NCI-H1048 (cell line): ENCODE measurements at places on chromosomes 4 and X.

DNA sequence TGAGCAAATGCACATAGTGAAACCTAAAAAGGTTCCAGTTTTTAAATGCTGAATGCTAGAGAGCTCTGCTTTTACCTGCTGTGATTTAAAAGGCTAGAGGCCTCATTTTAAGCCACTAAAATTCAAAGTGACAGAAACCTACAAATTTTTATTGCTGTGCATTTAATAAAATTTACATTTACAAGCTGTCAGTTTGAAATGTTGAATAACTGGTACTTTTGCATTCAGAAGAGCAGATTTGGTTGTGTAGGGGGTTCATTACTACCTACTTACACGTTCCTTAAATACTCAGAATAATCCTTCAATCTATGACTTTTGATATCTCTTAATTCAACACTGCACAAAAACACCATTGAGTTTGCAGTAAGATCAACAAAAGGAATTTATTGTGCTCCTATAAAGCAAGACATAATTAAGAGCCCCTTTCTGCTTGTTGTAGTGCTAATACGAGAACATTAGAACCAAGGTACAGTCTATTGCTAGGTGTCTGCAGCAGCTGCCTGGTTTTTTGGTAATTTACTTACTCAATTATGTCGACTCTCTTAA, 27.9 kb downstream of the NKX3-2 start:
- no peak for DNase-seq

GRCh38 chrX:85620466-85620865, 241.0 kb upstream of the POF1B start:
- no peak for DNase-seq

- no peak for DNase-seq
These were observed 32.2 kb upstream of the STX18 start for GRCh38 chr4:4574052-4574451.

DNA sequence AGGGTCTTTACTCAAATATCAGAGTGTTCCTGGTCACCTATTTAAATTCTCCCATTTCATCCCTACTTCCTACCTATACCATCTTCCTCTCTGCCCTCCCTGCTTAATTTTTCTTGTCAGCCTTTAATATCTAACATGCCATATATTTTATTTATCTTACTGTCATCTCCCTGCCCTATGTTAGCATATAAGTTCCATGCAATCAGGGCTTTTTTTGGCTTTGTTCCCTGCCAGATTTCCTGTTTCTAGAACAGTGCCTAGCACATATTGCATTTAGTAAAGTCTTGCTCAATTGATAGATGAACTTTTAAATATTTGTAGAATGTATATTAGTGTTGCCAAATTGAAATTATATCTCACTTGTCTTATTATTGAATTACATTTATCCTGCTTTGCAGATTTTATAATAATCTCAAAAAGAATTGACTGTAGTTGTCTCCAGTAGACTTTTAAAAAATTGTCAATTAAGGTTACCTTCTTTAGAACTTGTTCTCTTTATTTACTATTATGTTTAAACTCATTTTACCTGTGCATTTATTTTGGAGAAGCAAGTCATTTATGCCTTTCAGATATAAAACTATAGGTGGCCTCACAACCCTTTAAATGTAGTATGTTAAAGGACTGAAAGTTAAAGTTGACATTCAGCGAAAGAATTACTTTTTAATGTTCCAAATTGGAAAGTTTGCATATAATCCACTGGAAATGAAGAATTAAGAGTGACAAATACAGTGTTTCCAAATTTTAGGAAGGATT, 108.2 kb upstream of the BMPR1B start:
- no peak for DNase-seq

DNA sequence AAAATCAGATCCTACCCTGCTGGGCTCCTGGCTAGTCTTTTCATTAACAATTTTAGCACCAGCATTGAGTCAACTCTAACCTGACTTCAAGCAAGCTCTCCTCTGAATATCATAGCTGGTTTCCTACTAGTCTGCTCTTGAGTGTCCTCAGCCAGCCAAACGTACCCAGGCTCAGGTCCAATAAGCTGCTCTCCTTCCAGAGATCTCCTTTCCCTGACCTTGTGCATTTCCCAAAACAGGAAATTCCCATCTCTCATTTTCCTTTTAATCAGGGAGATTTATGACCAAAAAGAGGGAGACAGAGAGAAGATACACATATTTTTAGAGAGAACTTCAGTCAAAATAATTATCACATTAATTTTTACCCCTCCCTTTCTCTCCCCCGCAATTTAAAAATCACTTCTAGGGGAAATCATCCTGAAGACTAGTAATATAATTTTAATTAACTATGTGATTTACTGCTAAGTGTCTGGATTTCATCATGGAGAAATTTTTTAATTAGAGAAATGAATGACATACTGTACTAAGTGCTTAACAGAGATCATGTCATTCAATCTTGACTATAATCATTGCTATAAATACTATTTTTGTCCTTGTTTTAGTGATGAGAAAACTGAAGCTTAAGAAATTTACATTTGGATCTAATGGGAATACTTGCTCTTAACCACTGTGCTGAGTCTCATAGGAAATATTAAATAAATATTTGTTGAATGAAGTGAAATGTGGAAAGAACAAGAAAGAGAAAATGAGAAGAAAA, 421.7 kb upstream of the INTU start:
- DNase-seq = no peak

DNA sequence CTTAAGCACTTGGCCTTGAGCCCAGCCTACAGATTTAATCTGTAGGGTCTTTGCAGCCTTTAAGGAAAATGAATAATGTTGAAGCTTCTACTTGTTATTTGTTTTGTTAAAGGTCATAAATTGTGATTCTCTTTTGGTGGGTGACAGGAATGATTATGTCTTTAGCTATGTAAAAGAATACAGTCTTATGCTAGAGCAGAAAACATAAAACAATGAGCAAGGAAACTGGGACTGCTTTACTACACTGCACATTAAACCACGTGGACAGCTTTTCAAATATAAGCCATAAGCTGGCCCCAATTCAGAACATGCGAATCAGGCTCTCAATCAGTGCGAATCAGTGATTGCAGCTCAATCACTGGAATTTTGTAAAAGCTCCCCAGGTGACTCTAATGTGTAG, 40.9 kb upstream of the TBC1D19 start:
- DNase-seq = no peak

GRCh38 chrX:5113128-5113527, 1115.5 kb downstream of the NLGN4X start:
- no peak for DNase-seq

DNA sequence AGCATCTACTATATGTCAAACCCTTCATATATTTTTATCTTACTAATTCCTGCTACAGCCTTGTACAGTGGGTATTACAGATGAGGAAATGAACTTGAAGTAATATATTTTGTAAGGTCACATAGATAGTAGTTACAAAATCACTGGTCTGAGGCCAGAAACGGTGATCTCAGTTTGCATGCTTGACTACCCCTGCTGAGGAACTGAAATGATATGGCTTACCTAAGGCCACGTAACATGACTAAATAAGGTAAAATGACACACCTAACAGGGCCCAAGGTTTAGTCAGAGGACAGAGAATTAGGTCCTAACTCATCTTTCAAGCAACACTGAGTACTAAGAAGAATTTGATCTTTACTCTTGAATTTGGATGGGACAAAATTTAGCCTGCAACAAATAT, 1.5 kb upstream of the COMMD8 start:
- DNase-seq = no peak

DNA sequence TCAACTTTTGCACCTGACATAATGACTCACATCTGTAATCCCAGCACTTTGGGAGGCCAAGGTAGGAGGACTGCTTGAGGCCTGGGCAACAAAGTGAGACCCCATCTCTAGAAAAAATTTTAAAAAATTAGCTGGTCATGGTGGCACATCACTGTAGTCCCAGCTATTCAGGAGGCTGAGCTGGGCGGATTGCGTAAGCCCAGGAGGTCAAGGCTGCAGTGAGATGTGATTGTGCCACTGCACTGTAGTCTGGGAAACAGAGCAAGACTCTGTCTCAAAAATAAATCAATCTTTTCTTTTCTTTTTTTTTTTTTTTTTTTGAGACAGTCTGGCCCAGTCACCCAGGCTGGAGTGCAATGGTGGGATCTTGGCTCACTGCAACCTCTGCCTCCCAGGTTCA, 52.5 kb downstream of the NIPAL1 start:
- DNase-seq = no peak

DNA sequence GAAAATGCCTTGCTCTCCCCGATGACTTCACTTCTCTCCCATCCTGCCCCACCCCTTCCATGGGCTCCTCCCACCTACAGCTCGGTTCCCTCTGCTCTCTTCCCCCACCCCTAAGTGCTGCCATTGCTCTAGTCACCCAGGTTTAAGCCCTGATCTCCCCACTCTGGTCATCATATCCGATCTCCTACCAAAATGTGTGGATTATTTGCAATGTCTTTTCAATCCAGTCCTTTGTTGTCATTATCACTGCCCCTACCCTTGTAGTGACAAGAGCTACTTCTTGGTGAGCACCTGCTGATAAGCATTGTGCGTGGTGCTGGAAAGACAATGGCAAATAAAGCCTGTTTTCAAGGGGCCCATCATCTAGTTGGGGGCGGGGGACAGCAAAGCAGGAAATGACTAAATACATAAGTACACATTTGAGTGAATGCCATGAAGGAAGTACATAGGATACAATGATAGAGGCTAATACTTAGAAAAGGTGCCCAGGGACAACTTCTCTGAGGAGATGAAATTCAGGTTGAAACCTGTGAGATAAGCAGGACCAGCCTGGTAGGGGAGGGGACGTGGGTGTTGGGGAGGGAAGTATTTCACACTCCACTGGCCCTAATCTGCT, 63.8 kb downstream of the DLG3 start:
- no peak for DNase-seq

- no peak for DNase-seq
These were observed 137.8 kb upstream of the RBPJ start for GRCh38 chr4:26183017-26183416.

DNA sequence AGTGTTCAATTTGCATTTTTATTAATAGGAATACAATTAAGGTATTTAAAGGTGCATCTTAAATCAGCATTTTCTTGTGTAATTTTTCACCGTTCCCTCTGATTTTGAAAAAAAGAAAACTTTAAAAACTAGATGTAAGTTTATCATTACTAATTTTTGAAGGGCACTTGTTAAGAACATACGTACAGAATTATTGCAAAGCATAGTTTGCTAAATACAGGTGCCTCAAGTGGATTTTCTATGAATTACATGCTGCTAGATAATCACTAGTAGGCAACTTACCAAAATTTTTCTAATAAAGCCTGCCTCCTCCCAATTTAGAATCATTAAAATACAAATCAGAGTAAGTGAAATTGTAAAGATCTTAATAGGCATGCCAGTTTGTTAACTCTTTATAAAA, 8.5 kb downstream of the CNKSR2 start:
- DNase-seq = no peak

GRCh38 chr4:87270825-87271224, 50.4 kb upstream of the KLHL8 start:
- DNase-seq = no peak

GRCh38 chr4:103934178-103934789, 214.5 kb upstream of the TACR3 start:
- peak; percentile 33 for DNase-seq

DNA sequence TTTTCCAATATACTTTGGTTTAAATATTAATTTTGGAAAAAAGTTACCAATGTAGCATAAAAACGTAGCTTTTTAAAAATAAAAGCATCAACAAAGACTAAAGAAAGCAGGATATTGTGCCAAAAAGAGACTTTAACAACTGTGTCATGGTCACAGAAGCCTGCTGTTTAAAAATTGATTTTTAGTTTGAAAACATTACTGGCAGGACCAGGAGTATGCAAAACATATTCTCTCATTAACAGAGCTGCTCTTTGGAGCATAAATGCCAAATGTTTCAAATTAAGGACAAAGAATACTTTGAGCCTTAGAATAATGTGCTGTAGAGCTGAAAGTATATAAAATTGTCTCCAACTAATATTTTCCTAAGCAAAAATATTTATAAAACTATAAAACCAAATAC, 279.0 kb downstream of the ARAP2 start:
- DNase-seq = no peak

DNA sequence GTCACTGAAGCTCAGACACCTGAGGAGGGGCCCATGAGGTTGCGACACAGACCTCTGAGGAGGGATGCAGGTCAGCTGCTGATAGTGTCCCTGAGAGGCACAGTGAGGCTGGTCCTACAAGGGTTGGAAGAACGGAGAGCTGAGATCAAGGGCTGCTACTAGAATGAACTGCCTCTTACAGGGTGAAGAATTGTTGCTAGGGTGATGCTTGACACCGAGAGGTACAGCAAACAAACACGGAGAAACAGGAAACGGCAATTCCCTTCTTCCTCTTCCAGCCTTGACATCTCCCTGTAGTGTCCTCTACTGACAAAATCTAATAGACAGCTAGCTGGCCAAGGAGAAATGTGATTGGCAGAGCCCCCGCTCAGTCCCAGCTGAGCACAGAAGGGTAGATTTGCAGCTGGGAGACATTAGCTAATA, 11.8 kb upstream of the HPGDS start:
- no peak for DNase-seq

- DNase-seq = no peak
These were observed 49.7 kb upstream of the DHRSX start for GRCh38 chrX:2550328-2551020.

DNA sequence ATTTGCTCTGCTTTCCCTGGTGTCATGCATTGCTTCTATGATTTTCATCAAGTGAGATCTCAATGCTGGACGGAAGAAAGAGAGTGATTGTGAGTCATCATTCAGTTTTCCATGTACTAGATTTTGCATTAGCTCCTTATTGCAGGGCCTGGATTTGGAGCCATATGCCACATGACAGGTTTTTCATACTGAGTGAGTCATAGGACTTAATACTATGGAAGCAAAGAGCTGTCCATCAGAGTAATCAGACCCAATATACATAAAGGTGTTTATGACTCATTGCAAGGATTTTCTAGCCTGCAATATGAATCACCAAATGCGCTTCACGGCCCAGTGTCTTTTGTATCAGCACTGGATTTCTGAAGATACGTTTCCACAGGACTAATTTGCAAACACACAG, 11.2 kb upstream of the TFDP3 start:
- no peak for DNase-seq

GRCh38 chr4:52376132-52376704, 282.9 kb downstream of the USP46 start:
- DNase-seq = peak; percentile 51

GRCh38 chrX:136783159-136783558, 2.4 kb upstream of the ARHGEF6 start:
- DNase-seq = no peak

GRCh38 chrX:135354288-135354687, 45.0 kb downstream of the ETDC start:
- DNase-seq = no peak

GRCh38 chr4:38242822-38243387, 282.7 kb downstream of the PTTG2 start:
- no peak for DNase-seq

GRCh38 chr4:77074381-77074831, 1.4 kb downstream of the CCNI start:
- DNase-seq = no peak

GRCh38 chr4:6472387-6473263, at the start of gene PPP2R2C:
TSS of gene PPP2R2C (minus strand) at chr4:6472614. CDS start at chr4:6472229, 385 bp downstream.
- no peak for DNase-seq

DNA sequence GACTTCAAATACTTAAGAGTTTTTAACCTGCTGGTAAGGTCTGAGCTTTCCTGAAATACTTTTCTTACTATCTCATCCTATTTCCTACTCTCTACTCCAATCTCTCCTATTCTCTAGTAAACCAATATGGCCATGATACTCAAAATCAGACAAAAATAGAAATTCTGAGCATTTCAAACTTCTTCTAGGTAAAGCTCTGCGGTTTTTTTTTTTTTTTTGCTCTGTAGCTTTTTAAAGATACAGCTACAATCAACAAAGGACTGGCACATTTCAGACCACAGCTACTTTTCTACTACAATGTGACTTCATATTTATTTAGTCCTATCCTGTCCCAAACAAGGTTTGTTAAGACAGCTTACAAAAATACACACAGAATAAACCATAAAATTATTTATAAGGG, 31.1 kb downstream of the MAML3 start:
- DNase-seq = no peak
